Smooth muscle cell of trachea (primary cell): ENCODE measurements at places on chromosomes 6 and 20. TPM values are rescaled to one million over a fixed set of nuclear protein-coding genes. Genes with fewer than 3 reads are reported as not detected.

KCNQ5 gene
- total RNA-seq, result 0.87 and 1.2 TPM in 2 replicates

LY6G5C gene
- total RNA-seq, result 0.66 and 0.73 TPM in 2 replicates

SCRT2 gene
- not detected in 2 replicates for total RNA-seq

ADGRF5 gene
- under 0.01 and 0.15 TPM in 2 replicates for total RNA-seq

RAET1L gene
- total RNA-seq, result not detected in 2 replicates

CCN6 gene
- total RNA-seq, result not detected in 2 replicates

ARG1 gene
- not detected in 2 replicates for total RNA-seq

PBOV1 gene
- total RNA-seq, result not detected in 2 replicates

PACRG gene
- total RNA-seq, result 1.3 TPM in 1 of 2 replicates, not detected in the other

C6orf163 gene
- 2.2 and 2.5 TPM in 2 replicates for total RNA-seq

DDO gene
- total RNA-seq, result 0.29 and 0.66 TPM in 2 replicates

RSPO4 gene
- not detected in 2 replicates for total RNA-seq

TP53TG5 gene
- total RNA-seq, result 0.50 TPM in 1 of 2 replicates, not detected in the other

PTCRA gene
- not detected in 2 replicates for total RNA-seq

HTR1E gene
- total RNA-seq, result not detected in 2 replicates

SMLR1 gene
- total RNA-seq, result not detected in 2 replicates

TREML2 gene
- total RNA-seq, result not detected in 2 replicates

PAK5 gene
- total RNA-seq, result under 0.01 TPM in 1 of 2 replicates, not detected in the other

HTR1B gene
- total RNA-seq, result 0.15 and 0.17 TPM in 2 replicates

SLC16A10 gene
- not detected in 2 replicates for total RNA-seq

ECT2L gene
- total RNA-seq, result 0.50 TPM in 1 of 2 replicates, not detected in the other

NKAIN2 gene
- total RNA-seq, result not detected in 2 replicates

RWDD1 gene
- 19.2 and 31.6 TPM in 2 replicates for total RNA-seq

CST1 gene
- 0.15 and 0.50 TPM in 2 replicates for total RNA-seq

OPN5 gene
- not detected in 2 replicates for total RNA-seq

TSHZ2 gene
- total RNA-seq, result 0.33 and 0.44 TPM in 2 replicates

LAMA5 gene
- 90.0 and 101 TPM in 2 replicates for total RNA-seq

RANBP9 gene
- total RNA-seq, result 45.3 and 46.0 TPM in 2 replicates

ZC2HC1B gene
- total RNA-seq, result not detected in 2 replicates

ENPP1 gene
- 18.0 and 42.0 TPM in 2 replicates for total RNA-seq

HRH3 gene
- total RNA-seq, result not detected in 2 replicates

ELOVL2 gene
- under 0.01 TPM in 1 of 2 replicates, not detected in the other for total RNA-seq

ZNF292 gene
- 30.1 and 34.9 TPM in 2 replicates for total RNA-seq

ASIP gene
- total RNA-seq, result not detected in 2 replicates

HSP90AB1 gene
- 491 and 610 TPM in 2 replicates for total RNA-seq

COL20A1 gene
- total RNA-seq, result under 0.01 TPM in 2 replicates

BFSP1 gene
- 1.8 and 2.3 TPM in 2 replicates for total RNA-seq

CTAGE9 gene
- not detected in 2 replicates for total RNA-seq

KCNQ2 gene
- under 0.01 TPM in 1 of 2 replicates, not detected in the other for total RNA-seq

GPX5 gene
- not detected in 2 replicates for total RNA-seq
